Cerebellar nuclear complex (tissue), 1 donor: ENCODE measurements at places on chromosomes 5 and 9.
A peak's percentile ranks its signal among the peaks of the same experiment; 100 is the strongest.

GRCh38 chr9:108727580-108728111 lies 128.1 kb downstream of the ACTL7B start:
- no peak for DNase-seq

DNA sequence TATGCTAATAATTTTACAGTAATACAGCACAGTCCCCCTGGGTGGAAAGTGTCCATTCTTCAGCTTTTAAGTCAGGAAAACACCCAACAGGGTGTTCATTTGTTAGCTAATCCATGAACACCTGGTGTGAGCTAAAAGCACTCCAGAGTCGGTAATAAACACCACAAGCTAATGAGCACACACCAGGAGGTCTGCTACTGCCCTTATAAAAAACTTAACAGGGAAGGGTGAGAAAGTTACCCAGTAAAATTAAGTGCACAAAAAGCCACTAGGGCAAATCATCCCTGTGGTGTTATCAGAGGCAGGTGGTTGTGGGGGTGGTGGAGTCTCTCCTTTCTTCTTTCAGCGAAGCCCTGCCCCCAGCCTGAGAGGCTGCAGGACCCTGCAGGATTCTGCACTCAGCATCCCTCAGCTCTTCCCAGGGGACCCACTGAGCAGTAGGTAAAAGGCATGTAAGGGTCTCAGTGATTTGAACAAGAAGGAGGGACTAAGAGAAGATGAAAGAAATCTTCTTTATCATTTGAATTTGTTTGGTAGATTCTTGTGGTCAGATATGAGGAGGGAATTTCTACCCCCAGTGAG lies 14.4 kb downstream of the GDNF start:
- DNase-seq = no peak

DNA sequence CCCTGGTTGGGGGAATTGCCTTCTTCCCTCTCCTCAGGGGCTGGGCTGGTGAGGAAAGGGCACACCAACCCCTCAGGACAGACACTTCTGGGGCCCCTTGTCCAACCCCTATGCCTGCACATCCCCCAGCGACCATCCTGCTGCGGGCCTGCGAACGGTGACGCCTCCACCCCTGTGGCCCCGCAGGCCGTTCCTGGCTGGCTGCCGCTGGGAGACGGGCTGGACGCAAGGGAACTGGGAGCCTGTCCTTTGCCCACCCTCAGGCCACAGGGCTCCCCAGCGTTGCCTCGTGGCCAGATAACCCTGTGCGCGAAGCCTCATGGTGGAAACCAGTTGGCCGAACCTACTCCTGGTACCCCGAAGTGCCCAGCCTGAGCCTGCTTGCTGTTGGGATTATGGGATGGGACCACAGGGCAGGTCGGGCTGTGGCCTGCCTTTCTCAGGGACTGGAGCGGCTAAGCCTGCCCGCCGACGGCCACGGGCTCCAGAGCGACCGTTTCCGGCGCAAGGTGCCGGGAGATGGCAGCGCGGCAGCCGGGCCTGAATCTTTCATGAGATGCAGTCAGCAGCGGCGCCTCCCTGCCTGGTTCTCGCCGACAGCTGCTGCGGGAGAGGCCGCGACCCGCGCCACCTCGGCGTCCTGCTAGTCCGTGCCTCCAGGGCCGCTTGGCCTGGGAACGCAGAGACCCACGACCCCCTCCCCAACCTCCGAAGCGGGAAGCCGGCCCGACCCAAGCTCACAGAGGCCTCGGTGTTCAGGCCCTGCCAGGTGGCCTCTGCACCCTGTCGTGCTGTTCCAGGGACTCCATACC lies 6.5 kb upstream of the PITX1 start:
- DNase-seq = no peak

- no peak for DNase-seq
Observed at GRCh38 chr5:94362857-94363256, 255.5 kb downstream of the KIAA0825 start.

GRCh38 chr5:171483551-171484135 lies 64.2 kb downstream of the FGF18 start:
- DNase-seq = no peak

DNA sequence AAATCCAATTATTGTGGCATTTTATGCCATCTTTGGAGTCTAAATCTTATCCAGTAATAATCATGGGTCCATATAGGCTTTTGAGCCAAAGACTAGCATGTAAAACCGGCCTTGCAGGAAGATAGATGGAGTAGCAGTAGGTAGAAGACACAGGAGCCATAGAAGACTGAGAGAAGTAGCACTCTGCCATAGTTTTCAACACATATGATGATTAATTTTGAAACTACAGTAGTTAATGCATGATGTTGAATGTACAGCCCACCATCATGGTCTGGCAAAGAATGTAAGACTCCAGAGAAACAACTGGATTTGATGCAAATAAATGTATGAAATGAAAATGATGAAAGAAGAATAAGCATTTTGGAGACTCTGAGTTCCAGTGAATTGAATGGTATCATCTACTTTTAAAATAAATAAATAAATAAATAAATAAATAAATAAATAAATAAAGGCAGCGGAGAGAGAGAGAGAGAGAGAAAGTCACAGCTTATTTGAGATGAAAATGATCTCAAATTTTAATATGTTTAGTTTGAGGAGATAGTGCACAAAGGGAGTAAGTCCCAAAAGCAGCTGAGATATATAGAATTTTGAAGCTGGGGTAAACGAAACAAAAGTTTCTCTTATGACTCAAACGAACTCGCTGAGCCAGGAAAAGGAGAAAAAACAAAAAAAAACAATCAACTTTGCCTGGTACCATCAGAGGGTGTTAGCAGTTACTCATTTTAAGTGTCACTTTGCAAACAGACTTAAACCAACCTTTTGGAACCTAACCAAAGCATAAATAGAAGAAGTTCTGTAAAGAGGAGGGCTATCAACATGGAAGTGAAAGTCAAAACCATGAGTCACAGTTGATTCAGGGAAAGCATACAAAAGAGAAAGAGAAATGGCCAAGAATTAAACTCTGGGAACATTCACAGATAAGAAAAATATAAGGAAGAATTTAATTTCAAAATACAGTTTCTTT lies 388.7 kb downstream of the CETN3 start:
- DNase-seq = no peak

DNA sequence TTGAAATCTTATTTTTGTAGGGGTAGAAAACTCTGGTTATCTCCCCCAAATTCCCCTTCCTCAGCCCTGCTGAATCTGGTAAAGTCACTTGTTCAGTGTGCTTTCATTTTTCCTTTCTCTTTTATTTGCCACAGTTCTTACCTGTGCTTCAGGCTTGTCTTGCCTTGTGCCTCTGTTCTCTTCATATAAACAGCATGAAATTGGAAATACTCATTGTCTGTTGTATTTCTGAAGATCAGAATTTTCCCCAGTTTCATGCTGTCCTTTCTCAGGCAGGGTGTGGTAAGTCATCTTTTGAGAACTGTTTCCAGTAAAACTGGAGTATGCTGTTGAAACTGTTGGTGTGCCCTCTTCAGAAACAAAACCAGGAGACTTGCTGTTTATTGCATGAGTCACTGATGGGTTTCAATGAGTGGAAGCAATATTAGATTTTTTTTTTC lies 7.0 kb downstream of the PAM start:
- DNase-seq = no peak

DNA sequence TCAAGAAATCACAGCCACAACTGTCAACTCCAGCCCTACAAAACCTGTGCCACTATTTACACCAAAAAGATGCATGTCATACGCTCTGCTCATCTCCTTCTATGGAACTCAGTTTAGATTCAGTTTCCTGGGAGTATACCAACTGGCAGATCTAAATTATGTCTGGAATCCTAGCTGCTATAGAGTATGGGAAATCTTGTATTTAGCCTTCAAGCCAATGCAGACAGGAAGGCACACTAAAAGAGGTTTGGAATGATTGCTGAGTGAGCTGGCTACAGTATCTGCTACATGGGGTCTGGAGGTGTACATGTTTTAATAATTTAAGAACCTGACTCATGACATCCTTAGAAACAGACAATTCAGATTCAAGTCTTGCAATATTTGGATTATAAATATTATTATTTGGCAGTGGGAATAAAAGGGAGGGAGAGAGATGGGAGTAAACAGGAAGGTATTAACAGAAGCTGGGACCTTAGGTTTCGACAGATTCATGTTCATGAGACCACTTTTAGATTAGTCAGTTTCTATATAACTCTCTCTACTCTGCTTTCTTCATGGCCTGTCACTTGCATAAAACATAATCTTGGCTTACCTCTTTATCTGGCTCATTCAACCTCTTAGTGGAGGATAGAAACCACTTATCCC lies 178.8 kb upstream of the HAPLN1 start:
- no peak for DNase-seq

GRCh38 chr9:34558919-34559623 lies 30.5 kb downstream of the CNTFR start:
- no peak for DNase-seq

GRCh38 chr5:22662391-22662790 lies 190.8 kb downstream of the CDH12 start:
- DNase-seq = no peak

GRCh38 chr5:67209141-67209771 lies 12.7 kb upstream of the CD180 start:
- DNase-seq = peak; percentile 13

DNA sequence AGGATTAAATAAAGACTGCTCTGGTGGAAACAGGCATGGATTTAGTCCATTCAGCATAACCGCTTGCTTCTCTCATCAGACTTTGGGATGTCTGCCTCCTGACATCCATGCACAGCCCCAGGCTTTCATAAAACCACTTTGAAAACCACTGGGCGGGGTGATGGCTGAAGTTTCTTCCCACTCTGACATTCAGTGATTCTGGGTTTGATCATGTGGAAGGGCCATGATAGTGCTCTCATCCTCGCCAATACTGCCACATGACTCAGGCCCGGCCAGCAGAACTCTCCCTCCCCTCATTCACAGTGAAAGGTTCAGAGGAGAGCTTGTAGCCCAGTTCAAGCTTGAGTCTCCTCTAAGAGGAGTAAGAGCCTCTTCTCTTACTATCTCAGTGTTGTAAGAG lies 29.6 kb upstream of the GLRA1 start:
- no peak for DNase-seq

GRCh38 chr5:177967221-177967887 lies 28.7 kb downstream of the PROP1 start:
- no peak for DNase-seq

GRCh38 chr5:154972476-154973080 lies 31.7 kb downstream of the MRPL22 start:
- DNase-seq = no peak

DNA sequence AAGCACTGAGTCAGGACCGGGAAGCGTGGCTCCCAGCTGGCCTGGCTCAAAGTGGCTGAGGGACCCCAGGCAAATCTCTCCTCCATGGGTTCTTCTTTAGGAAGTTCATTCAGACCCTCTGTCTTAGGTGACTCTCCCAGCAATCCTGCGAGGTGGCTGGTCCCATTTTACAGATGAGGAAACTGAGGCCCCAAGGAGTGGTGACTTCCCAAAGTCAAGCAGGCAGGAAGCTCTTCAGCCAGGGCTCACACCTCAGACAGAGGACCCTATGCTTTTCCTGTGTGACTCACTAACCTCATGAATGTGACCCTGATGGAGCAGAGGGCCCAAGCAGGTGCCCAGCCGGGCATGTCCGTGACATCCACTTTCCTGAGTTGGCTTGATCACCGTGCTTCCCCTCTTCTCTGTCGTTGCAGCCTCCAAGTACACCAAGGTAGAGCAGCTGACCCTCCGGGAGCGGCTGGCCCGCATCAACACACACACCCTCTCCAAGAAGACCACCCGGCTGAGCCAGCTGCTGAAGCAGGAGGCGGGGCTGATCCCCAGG lies 36.5 kb downstream of the ARHGEF37 start:
- no peak for DNase-seq

GRCh38 chr9:91415290-91415689 lies 8.3 kb downstream of the NFIL3 start:
- no peak for DNase-seq

DNA sequence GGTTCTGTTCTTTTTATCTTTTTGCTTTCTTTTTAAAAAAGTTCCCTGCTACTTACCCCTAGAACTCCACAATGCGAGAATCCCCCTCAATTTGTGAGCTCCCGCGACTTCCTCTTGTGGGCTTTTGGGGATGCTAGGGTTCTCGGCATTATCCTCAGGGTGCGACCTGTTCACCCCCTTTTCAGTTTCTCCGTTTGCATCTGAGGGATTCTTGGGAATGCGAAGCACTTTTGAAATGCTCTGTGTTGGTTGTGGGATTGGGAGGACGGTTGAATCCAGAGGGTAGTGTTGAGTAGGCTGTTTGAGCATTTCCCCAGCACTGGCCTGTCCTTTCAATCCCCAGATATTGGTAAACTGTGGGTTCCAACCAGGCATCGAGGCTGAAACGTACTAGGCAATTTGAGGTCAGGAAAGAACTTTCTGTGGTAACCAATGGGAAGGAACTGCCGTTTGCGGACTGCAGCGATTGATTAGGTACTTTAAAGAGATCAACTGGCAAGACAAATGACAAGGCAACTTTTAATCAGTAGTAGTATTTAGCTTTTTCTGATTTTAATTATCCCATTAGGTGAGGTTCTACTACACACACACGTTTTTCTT lies 415 bp downstream of the XRCC4 start:
- DNase-seq = no peak

GRCh38 chr5:118620233-118620632 lies 368.1 kb downstream of the DTWD2 start:
- DNase-seq = no peak

DNA sequence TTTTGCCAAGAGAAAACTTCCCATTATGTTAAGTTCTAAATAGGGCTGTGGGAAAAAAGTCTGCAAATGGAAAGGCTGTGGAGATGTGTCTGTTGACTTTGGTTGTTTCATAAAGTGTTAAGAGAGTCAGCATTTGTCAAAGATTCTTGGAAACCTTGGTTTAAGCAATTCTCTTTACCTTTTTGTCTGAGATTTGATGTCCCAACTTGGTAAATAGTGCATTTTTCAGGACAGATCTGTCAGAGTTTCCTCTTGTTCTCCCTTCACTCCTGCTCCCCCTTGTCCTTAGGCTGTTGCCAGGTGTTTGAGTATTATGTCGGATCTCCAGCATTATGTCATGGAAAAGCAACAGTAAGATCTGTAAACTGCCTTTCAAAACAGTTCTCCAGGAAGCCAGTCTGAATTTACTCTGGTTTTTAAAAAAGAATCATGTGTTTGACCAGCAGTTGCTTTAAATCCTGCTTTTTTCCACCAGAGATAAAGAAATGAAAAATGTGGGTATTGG lies 79.1 kb upstream of the ADAMTSL1 start:
- DNase-seq = no peak

GRCh38 chr5:141787376-141787775 lies 90.8 kb downstream of the PCDH1 start:
- no peak for DNase-seq

GRCh38 chr9:14136646-14137370 lies 177.1 kb downstream of the NFIB start:
- DNase-seq = no peak

- no peak for DNase-seq
Observed at GRCh38 chr5:54616031-54616430, 98.5 kb downstream of the SNX18 start.

DNA sequence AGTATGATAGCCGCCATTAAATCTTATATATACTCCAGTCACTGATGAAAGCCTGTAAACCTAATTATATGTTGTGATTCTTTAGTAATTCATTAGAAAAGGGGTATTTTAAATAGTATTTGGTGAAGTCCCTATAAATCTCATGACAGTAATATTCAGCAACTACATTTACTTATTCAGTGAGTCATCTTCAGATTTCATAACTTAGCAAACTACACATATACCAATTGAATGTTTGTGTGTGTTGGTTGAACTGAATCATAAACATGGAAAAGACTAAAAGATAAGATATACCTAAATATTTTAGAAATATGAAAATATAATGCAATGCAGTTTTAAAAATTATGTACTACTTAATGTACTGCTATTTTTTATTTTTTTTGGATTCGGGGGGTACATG lies 1050.4 kb downstream of the MAT2B start:
- DNase-seq = no peak

GRCh38 chr5:143696921-143697320 lies 115.0 kb upstream of the HMHB1 start:
- no peak for DNase-seq
